Stimulated activated CD4-positive, alpha-beta T cell treated with anti-CD3 and anti-CD28 coated beads, Interleukin-1b, Interleukin-23, amount 100 ng/mL, for 1 hour (primary cell): ENCODE measurements at places on chromosomes 3 and 15.

GRCh38 chr3:155347901-155348300, 54.4 kb upstream of the STRIT1 start:
- DNase-seq = no peak

GRCh38 chr3:17431004-17431403, 311.4 kb downstream of the TBC1D5 start:
- no peak for DNase-seq

- no peak for DNase-seq
Measured at GRCh38 chr15:61076598-61077170, 152.4 kb downstream of the RORA start.

- DNase-seq = no peak
Measured at GRCh38 chr15:69288531-69289341, 10.0 kb upstream of the PAQR5 start.

DNA sequence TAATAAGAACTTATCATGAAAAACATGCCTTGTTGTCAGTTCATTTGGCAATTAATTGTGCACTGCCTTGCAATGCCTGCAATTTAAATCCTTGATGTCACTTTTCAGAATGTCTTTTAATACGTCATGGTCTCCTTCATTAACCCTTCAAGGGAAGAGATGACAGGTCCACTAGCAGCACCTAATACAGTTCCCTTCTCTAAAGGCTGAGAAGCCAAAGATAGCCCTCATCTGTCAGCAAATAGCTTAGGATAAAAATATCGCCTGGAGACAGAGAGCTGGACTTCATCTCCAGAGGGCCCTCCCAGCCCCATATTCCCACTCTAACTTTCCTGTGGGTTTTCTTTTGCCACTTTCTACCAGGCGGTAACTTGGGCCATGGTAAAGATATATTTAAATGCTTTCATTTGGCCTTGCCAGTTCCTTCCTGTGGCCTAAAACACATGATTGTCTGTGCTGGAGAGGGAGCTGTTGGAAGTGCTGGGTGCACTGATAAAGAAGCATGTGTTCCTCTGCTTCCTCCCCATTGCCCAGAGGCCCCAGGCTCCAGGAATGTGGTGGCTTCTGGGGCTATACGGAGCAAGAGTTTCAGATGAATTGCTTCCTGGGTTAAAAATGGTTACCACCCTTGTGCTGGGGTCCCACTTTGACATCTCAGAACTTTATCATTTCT, 76.3 kb upstream of the UMPS start:
- no peak for DNase-seq

- no peak for DNase-seq
Measured at GRCh38 chr3:100047455-100048141, 66.7 kb downstream of the FILIP1L start.

GRCh38 chr3:16300881-16301359, 35.9 kb downstream of the OXNAD1 start:
- no peak for DNase-seq

GRCh38 chr15:47582233-47582632, 135.1 kb upstream of the SEMA6D start:
- no peak for DNase-seq

- DNase-seq = no peak
Measured at GRCh38 chr3:33030802-33031201, 66.1 kb downstream of the GLB1 start.

- no peak for DNase-seq
Measured at GRCh38 chr15:52378746-52379394, 83.3 kb upstream of the MYO5C start.

- no peak for DNase-seq
Measured at GRCh38 chr3:64954995-64955636, 267.3 kb upstream of the ADAMTS9 start.

DNA sequence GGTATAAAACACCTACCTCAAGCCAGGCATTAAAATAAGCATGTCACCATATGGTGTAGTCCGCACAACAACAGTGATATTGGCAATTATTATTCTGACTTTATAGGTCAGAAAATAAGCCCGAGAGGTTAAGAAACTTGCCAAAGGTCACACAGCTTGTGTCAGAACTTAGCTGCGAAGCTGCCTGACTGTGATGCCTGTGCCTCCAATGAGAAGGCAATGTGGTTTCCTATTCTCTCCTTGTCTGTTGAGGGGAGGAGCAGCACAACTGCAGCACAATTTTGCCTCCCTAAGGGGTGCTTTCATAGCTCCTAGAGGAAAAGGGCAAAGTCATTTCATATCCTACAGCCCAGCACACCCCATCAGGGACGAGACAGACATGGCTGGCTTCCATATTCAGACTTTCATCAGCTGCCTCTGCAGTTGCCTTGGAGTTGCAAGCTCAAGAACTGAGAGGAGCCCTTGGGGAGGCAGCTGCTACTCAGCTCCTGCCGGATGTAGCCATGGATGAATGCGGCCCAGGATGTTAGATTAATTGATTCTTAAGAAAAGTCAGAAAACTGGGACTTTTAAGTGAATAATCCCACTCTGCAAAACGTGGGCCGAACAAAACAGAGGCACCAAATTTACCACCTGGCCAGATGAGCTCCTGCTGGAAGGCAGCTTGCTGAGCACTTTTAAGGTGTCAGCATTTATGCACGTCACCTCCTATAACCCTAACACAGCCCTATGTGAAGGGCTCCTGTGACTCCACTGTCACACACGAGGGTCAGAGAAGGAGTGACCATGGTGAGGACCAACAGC, 38.5 kb downstream of the MYO5C start:
- DNase-seq = no peak

DNA sequence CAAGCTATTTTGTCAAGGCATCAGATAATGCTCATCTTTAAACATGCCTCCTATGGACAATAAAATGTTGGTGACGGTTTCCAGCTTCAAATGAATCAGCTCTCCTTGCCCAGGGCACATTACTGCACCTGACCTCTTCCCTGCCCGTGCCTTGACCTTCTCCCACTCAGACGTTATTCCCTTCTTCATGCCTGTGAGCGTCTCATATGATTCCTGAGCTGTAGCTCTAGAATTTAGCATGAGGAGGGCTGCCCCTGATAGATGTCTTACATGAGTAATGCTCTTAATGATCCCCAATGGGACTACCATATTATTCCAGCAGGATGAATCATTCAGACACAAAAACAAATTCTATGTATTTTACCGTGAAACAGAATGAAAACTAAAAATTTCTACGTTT, 762.7 kb downstream of the ROBO1 start:
- DNase-seq = no peak

DNA sequence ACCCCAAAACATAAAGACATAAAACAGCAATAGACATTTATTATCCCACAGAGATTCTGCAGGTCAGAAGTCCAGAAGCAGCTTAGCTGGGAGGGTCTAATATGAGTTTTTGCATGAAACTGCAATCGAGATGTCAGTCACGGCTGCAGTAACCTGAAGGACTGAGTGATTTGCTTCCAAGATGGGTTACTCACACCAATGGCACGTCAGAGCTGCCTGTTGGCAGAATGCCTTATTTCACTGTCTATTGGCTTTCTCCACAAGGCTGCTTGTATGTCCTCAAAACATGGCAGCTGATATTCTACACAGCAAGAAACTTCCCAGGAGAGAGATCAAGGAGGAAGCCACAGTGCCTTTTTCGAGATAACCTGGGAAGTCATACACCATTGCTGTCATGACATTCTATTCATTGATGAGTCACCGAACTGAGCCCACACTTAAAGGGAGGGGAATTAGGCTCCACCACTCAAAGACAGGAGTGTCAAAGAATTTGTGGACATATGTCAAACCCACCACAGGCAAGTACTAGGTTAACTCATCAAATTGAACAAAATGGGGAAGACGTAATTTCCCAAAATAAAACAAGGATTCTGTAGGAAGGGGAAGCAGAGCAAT, 122.2 kb downstream of the SYNPR start:
- DNase-seq = no peak

DNA sequence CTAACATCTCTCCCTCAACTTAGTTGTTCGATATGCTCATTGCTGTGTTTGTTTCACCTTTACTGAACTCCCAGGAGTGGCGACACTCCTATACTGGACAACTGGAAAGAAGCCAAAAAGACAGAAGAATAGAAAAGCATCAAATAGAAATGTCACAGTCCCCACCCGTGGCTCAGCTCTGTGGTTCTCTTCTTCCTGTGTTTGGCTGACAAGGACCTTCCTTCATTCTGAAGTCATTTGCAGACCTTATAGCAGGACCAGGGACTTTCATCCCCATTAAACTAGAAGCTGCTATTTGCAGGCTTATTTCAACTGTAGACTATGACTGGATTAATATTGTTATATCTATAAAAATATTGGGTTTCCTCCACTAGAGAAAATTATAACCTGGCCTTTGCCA, 125.9 kb downstream of the NECTIN3 start:
- no peak for DNase-seq

DNA sequence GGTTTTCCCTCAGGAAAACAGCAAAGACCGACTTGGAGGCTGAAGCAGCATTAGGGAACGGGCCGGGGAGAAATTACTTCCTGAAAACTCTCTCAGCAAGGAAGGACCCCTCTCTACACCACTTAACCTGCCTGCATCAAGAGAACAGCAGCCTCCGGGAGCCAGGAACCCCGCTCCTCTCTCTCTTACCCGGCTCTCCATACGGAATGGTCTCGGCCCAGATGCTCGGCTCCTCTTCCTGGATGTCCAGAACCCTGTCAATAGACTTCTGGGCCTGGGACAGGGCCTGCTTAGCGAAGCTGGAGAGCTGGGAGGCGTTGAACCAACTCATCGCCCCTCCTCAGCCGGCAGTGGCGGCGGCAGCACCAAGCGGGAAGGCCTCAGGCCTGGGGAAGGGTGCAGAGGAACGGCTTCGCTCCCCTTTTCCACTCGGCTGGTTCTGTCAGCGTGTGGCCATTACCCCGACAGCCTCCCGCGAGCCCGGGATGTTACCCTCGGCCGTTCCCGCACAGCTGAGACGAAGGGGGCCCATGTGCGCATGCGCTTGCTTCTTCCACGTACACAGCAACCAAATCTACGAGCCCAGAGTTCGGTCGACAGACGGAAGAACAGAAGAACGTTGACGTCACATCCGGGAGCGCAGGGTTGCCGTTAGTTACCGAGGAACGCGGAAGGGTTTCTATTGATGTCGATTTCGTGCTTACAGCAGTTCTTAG, at the start of gene TMF1:
Gene TMF1, minus strand, starts transcription at position 578 of the 716 bp plus-strand sequence. Its CDS starts 247 bp downstream, at position 331.
- DNase-seq = peak; percentile 94

DNA sequence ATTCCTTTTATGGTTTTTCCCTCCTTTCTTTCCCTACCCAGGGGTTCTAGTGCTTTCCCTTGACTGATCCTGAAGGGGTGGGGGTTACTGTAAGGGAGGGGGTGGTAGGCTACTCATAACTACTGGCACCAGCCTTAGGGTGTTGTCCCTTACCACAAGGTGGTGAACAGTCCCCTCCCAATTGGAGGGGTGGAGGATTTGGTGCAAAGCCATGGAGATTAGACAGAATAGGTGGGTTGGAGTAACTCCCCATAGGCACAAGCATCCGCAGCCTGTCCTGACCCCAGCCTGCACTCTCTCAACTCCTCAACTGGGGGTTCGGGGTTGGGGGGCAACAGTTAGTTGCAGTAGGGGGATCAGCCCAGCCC, 2.6 kb upstream of the HYAL2 start:
- no peak for DNase-seq

DNA sequence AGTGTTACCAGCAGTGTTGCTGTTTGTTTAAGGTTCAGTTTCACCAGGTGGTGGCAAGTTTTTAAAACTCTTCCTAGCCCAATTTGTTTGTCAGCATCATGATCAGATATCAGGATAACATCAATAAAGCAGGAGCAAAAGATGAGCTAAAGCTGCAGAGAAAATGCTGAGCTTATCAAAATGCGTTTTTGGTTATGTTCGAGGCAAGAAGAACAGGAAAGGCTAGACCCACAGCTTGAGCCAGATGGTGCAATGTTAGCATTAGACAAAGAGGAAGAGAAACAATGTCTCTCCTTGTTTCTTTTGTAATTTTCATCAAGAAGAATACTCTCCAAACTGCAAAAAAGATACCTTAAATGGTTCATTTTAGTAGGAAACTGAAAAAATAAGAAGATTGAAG, 66.2 kb downstream of the THRB start:
- no peak for DNase-seq

- DNase-seq = no peak
Measured at GRCh38 chr3:126912027-126912422, 70.9 kb upstream of the PLXNA1 start.

DNA sequence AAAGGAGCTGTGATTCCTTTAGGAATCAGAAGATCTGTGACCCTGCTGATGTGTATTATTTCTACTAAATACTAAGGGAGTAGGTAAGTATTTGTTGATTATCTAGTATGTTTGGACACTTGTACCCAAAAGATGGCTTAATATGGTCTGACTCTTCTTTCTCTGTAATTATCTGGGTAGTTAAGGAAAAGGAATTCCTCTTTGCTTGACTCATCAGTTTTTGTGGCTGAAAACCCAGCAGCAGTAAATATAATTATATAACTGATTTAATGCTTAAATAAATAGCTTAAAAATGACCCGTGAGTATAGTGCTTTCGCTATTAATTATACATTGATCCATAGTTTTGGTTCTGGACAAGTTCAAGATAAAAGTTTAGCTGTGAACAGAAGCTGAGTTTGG, 155.8 kb downstream of the LRTM1 start:
- no peak for DNase-seq

DNA sequence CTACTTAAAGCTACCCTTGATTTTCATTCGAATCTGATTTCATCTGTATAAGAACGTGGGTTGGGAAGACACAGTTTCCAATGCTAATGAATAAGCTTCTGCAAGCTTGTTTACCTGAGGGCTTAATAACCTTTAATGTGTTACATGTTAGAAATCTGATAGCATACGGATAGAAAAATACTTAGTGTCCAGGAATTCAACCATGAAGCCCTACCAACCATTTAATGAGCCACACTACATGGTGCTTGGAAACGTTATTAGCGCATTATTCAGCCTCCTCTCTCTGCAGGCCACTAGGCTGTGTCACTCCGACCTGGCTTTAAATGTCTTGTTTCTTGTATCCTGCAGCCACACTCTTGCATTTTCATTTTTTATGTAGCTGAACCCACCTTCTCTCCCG, 1.6 kb downstream of the FAM81A start:
- DNase-seq = no peak

DNA sequence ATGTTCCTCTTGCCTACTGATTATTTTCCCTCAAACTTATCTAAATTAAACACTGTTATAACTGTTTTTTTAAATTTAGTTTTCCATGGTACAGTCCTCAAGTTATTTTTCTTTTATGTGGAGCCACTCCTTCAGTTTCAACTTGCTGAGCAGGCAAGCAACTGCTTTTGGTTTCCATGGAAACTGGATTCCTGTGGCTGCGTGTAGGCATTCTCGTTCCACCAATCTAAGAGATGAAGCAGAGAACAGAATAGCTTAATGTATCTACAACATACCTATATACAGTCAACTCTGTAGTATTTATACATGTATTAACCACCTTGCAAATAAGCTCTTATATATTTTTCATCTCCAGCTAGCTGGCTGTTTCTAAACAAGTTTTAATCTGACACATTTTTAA, 25.8 kb upstream of the ANXA2 start:
- DNase-seq = no peak

GRCh38 chr15:62415498-62415897, 250.4 kb upstream of the C2CD4B start:
- no peak for DNase-seq

DNA sequence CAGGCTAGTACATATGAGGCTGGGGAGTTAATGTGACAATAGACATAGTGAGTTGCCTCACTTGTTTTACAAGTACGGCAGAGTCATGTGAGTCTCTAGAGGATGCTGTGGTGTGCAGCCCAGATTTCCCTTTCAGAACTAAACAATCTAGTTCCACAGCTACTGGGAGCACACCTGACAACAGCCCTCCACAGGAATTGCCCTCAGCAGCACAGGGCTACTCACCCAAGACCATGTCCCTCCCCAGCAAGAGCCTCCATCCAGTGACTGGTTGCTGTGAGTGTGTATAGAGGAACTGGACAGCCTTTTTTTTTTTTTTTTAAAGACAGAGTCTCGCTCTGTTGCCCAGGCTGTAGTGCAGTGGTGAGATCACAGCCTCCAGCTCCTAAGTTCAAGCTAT, 40.2 kb upstream of the UBE2E2 start:
- no peak for DNase-seq
